NCI-H1092 (cell line): ENCODE measurements at places on chromosomes 6 and 20.

DNA sequence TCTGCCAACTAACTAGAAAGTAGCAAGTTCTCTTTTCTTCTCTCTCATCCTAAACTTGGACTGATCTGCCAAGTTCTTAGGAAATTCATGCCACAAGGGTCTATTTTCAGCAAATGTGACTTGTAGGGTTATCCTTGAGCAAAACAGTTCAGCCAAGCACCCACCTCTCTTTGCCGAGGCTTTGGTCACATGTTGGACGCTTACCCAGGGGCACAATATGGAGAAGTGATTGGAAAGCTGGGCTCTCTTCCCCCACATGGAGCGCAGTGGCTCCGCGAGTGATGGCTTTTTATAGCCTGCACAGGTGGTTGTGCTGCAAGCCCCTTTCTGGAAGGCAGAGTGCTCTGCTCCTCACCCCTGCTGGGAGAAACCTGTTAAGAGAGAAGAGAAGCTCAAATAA is 47.7 kb upstream of the FNDC1 start:
- DNase-seq: no peak

DNA sequence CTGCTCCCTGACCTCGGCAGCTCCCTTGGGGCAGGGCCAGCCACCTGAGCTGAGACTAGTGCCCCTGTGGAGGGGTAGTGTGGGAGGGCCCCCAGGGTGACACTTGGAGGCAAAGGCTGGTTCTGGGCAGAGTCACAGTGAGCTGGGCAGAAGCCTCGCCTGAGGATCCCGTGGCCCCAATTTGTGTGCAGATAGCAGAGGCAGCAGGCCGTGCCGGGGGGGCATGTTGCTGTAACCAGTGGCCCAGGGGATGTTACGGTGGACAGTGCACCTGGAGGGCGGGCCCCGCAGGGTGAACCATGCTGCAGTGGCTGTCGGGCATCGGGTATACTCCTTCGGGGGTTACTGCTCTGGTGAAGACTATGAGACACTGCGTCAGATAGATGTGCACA is 2.9 kb downstream of the KLHDC3 start:
- no peak for DNase-seq

DNA sequence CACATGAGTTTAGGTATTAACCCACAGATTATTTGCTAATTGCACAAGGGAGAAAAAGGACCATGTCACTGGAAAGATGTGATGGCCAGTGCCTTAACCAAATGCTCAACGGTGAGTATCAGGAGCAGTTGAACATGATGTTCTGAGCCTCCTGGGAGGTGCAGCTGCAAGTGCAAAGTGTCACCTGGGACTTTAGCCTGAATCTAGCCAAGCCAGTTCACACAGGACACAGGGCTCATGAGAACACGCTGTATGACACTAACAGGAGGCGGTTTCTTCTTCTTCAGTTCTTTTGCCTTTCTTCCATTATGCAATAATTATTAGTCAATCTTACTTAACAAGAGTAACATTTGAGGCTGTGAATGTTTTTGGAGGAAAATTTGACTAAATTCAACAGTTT is 225.3 kb downstream of the THBS2 start:
- no peak for DNase-seq

GRCh38 chr6:7786214-7786661 is 60.3 kb downstream of the BMP6 start:
- DNase-seq: no peak

GRCh38 chr6:53873922-53874321 is 79.1 kb downstream of the LRRC1 start:
- no peak for DNase-seq

- DNase-seq: no peak
These were observed 22.1 kb downstream of the CYP24A1 start for GRCh38 chr20:54151511-54152226.

- no peak for DNase-seq
These were observed 125.2 kb downstream of the TBC1D7 start for GRCh38 chr6:13203145-13203544.

DNA sequence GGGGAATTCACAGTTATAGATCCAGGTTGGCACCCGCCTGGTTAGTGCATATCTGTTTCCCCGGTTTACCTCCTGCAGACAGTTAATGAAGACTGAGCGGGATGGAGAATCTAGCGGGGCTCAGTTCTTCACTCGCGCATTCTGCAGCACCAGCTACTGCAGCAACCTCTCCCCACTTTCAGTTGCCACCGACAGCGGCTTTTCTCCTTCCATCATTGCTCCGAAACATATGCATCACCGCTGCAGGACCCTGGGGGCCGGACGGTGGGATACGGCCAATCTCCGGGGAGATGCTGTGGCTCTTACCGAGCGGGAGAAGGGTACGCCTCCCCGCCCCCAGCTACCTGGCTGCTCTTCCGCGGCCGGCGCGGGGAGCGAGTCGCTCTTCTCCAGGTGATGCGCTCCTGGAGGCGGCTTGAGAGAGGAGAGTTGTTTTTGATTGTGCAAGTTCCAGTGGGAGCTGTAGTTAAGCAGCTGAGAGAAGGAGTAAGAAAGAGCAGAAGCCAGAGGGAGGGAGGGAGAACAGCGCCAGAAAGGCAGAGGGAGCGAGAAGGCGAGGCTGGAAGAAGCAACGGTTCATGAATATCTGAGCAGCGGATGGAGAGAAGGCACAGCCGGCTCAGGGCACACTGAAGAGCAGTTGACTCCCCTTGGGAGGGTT is at the start of gene SGK1:
Gene SGK1 (minus strand): TSS at position 642 of the 661 bp plus-strand sequence. CDS start 652 bp downstream, outside the sequence.
- no peak for DNase-seq

DNA sequence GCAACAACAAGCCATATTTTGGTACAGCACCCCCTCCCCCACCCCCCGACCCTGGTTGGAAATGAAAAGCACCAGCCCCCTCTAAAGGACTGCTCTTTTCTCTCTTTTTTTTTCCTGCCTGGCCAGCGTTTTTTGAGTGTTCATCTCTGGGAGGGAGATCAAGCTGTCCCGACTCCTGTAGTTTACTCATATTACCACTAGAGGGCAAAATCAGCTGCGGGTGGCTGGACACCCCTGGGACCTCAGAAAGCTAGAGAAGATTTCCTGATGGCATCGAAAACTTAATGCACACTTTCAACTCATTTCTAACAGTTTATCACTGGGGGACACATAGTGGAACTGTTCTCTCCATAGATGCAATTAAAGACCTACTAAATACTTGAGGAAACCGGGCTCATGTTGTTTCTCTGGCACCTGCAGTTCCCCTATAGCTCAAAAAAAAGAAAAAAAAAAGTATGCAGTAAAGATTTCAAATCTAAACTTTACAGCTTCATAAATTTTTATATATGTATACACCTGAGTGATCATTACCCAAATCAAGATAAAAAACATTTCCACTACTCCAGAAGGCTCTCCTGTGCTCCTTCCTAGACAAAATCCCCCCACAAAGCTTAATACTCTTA is 24.4 kb downstream of the CNBD2 start:
- DNase-seq: peak; percentile 62

DNA sequence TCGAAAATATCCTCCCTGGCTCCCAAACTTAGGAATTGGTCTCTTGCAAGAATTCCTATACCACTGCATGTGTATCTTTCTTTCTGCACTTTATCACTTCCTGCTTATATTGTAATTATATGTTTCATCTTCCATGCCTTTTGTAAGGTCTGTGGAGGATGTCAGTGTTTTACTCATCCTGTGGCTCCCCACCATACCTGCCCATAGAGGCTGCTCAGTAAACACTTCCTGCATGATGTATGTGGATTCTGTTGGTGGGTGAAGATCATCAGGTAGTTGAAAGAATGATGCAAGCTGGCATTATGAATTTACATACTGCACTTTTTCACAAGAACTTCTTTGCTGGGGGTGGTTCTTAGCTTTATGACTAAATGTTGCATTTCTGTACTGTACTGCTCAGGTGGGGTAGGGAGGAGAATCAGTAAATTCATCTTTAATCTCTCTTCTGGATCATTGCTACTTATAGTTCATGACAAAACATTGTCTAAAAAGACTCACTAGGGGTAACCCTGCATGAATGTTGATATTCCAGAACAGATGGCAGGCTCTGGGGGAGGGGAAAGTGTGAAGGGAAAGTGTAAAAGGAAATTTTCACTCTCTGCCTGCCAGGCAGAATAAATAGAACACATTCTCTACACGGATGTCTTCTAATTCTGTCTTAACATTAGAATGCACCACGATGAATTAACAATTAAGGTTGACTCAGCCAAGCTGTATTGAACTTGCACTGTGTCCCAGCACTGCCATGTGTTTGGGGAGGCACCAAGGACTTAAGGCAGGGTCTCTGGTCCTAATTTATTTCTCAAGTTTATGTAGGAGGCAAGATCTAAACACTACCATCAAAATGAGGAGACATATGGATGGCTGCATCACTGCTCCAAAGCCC is 36.0 kb upstream of the KLHL31 start:
- DNase-seq: no peak

- DNase-seq: peak; percentile 9
These were observed 13.7 kb downstream of the SPATA2 start for GRCh38 chr20:49901588-49901987.

DNA sequence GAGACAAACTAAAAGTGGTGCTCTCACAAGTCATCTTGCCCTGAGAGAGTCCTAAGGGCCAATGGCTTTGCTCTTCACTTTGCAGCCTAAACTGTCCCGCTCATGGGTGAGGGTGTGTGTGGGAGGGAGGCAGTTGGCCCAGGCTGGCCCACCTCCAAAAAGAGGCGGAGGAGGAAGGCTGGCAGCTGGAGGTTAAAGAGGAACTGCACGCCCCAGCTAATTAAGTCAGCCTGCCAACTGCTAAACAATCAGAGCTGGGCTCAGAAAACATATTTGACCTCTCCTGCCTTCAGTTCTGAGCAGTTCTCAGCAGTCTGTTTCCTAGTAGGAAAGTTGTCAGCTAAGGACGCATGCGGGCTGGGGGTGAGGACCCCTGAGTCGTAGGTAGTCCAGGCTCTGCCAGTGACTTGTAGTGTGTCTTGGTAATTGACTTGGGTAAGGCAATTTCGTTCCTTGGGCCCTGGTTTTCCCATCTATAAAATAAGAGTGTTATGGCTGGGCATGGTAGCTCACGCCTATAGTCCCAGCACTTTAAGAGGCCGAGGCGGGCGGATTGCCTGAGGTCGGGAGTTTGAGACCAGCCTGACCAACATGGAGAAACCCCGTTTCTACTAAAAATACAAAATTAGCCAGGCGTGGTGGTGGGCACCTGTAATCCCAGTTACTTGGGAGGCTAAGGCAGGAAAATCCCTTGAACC is 17.0 kb downstream of the GSS start:
- DNase-seq: peak; percentile 8

GRCh38 chr6:36684447-36684812 is 5.9 kb downstream of the CDKN1A start:
- DNase-seq: no peak

- no peak for DNase-seq
These were observed 56.5 kb upstream of the PKIB start for GRCh38 chr6:122553697-122554096.

- DNase-seq: no peak
These were observed 17.2 kb upstream of the PREX1 start for GRCh38 chr20:48844996-48845395.

- no peak for DNase-seq
These were observed 11.6 kb upstream of the C20orf204 start for GRCh38 chr20:64024141-64024990.

DNA sequence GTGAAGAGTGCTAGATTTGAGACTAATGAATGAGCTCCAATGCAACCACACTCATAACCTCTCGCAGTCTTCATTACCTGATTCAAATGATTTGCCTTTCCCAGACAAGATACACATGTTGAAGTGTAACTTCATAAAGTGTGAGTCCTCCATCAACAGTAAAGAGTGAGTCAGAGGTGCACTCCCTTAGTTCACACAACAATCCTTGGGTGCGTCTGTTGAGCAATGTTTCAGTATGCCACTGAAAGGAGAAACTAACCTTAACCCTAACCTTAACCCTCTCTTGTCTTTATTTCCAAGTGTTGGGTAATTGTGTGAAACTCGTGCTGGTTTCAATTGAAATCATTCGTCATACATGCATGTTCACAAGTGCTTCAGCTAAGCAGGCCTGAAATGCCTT is 21.0 kb upstream of the RIN2 start:
- no peak for DNase-seq

DNA sequence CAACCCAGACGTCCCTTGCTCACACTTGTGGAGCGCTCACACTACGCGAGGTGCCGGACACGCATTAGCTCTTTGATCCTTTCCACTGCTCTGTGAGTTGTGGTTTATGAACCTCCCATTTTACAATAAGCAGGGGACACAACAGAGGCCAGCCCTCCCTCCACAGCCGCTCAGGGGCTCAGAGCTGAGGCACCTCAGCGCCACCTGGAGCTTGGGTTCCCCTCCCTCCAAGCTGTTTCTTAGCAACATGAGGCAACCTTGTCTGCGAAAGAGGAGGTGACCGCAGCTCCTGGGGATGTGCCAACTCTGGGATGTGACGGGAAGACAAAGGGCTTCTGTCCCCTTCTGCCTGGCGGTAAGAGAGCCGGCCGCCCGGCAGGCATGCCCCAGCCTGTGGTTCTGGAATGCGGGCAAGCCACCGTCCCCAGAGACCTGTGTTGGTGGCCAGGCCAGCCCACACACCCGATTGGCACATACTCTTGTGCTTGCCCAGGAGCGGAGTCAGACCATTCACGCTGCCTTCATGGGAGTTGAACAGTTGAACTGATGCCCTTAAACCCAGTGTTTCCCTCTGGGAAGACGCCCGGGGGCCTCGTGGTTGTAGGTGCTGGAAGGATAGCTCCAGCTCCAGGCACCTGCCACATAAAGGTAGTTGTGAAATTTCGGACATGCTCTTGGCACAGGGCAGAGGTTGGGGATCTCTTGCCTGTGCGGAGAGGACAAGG is 44.5 kb downstream of the RBM38 start:
- DNase-seq: peak; percentile 74

- no peak for DNase-seq
These were observed 48.9 kb downstream of the PRDM1 start for GRCh38 chr6:106134906-106135634.

DNA sequence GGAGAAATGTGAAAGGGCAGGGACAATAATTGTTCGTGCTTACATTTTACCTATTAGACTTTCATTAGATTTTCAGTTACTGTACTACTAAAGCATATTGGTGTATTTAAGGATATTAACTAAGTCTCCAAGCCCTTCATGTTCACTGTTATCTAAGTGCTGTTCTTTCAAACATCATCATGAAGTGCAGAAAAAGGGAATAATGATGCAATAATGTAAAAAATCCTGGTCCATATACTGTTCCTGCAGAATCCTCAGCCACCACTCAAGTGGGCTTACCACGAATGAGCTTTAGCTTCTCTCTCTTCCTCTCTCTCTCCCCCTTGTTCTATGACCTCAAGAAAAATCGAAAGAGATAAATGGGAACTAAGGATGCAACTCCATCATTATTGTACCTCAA is 600.7 kb downstream of the UTRN start:
- no peak for DNase-seq

- no peak for DNase-seq
These were observed 29.9 kb upstream of the ANKEF1 start for GRCh38 chr20:10004900-10005299.

GRCh38 chr20:17505636-17506517 is 25.3 kb downstream of the BFSP1 start:
- DNase-seq: no peak
